ENCODE measurements at places on chromosomes 5 and 9.

- no peak for DNase-seq
Measured at GRCh38 chr5:157177953-157178352, 2.7 kb upstream of the ITK start.

- DNase-seq = no peak
Measured at GRCh38 chr9:17236147-17236546, 101.3 kb downstream of the CNTLN start.

- DNase-seq = no peak
Measured at GRCh38 chr5:5544094-5544663, 121.7 kb downstream of the ICE1 start.

GRCh38 chr5:124590686-124591085 lies 155.8 kb downstream of the ZNF608 start:
- DNase-seq = no peak
